ENCODE measurements at places on chromosomes 4 and X.

DNA sequence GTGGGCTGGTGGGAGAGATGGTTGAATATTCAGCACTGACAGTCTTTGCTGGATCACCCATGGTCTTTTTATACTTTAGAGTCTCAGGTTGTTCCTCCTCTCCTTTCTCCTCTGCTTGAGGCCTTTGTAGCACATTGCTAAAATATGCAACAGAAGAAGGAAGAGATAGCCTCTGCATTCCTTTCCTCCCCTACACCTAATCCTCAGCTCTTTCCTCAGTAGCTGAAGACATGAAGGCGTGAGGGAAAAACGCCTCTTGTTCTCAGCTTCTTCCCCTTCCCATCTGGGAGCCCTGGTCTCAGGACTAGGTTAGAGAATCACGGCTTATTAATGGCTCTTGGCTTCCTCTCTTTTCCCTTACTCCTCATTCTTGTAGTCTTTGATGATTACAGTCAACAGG is 76.8 kb downstream of the RNF150 start:
- no peak for DNase-seq

DNA sequence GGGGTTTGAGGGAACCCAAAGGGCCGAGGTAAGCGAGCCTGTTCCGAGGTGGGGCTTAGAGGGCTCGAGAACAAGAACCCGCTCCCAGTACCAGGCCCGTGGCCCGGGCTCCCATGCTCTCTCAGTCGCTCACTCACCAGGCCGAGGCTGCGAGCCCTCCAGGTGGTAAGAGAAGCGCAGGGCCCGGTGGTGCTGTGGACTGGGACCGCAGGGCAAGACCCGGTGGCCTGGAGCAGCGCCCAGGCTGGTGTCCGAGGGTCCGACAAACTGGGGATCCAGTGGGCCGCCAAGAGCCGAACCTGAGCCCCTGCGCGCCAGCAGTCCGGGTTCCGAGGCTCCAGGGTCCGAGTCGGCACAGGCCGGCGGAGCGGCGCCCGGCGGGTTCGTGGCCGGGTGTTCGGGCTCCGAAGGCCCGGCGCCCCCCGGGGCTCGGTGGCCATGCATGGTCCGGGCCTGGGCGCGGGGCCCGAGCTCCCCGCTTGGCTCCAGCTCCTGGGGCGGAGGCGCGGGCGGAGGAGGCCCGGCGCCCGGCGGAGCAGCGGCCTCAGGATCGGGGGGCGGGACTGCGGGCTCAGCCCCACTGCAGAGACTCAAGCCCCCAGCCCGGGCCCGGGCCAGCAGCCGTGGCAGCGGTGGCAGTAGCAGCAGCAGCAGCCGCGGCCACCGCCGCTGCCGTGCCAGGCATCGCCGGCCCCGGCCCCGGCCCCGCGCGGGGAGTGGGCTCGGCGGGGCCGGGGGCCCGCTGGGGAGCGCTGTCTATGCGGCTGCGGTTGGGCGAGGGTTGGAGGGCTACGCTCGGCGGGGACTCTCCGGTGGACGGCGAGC is 833 bp downstream of the FGD1 start:
- DNase-seq: no peak

DNA sequence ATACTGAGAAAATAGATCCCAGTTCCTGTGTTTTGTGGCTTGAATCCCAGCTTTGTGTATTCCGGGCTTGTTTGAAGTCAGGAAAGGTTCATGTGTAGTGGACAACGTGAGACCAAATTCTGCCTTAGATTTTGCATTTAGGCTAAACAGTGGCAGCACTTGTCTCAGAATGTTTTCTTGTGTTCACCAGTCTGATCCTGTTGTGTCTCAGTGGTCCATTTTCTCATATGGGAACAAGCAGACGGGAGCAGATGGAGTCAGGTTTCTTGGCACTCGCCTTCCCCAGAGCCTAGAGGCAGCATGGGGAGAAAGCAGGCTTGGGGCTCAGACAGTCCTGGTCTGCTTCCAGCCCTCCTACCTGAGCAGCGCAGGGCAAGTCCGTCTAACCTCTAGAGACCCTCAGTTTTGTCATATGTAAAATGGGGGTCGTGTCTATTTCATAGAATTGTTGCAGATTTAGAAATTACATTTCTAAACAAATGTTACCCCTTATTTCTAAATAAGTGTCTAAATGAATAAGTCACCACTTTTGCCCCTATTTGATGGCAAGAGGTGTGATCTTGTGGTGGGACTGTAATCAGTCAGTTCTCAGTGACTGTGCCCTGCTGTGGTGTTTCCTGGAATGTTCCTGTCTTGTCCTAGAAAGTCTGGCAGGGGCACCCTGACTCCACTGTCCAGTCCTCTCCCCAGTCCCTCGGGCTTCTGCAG is 28.3 kb upstream of the MSANTD1 start:
- DNase-seq: no peak

DNA sequence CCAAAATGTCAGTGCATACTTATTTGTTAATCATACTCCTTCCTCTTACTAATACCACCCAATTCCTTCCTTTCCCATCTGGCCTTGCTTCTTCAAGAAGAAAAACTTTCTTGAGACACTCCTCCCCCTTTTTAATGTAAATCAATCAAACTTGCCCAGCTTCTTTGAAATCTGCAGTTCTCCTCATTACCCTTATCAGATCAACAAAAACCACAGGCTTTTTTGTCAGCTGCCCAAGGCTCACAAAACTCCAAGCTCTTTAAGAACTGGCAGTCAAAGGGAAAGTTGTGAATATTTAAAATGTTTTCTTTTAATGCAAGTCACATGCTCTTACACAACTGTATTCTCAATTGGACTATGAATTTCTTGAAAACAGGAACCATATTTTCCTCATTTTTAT is 11.3 kb upstream of the MYOZ2 start:
- DNase-seq: no peak

- no peak for DNase-seq
Measured at GRCh38 chr4:88866862-88867550, 169.4 kb upstream of the NAP1L5 start.
